Activated T-helper 1 cell treated with anti-CD3 and anti-CD28 coated beads, Interleukin-12 subunit alpha, Interleukin-12 subunit beta, Interleukin-2, Interleukin-4 antibody, amounts not matched to agents 30 ng/mL and 10 ng/mL and 1 ng/mL, durations not matched to agents 14 hours and 24 hours and 36 hours (primary cell): ENCODE measurements at places on chromosomes 5 and 9. TPM values are rescaled to one million over a fixed set of nuclear protein-coding genes. Genes with fewer than 3 reads are reported as not detected.

Gene PRLR
- not detected in 2 replicates for total RNA-seq

Gene PCDHA2
- total RNA-seq, result not detected in 2 replicates

Gene SREK1IP1
- total RNA-seq, result 29.4 and 31.7 TPM in 2 replicates

GRCh38 chr5:170752257-170753215 lies 31.0 kb upstream of the GABRP start:
- DNase-seq, result no peak
- no peak overlapping the region for H3K4me3 ChIP-seq
- H3K4me1 ChIP-seq, result no peaks in the 10 kb centered on the region
- no peaks in the 10 kb centered on the region for H3K36me3 ChIP-seq

DNA sequence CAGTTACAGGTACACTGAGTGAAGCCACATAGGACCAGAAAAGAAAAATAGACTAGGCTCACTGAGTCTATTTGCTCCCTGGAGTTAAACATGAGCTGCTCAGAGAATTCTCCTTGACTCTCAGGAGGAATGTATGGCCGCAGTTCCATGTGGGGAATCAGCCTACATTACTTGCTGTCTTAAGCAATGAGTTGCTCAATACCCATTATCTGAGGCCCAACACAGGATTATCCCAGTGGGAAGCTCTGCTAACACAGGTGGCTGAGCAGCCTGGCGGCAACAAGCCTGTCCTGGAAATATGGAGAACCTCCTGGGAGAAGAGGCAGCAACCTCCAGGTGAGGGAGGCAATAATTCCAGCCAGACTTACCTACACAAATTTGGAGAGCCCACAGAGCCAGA lies 177.5 kb upstream of the NREP start:
- H3K27me3 ChIP-seq, result no peaks in the 10 kb centered on the region
- H3K4me3 ChIP-seq, result no peak overlapping the region
- no peaks in the 10 kb centered on the region for H3K36me3 ChIP-seq
- no peaks in the 10 kb centered on the region for H3K4me1 ChIP-seq

GRCh38 chr9:14994738-14995137 lies 84.5 kb upstream of the FREM1 start:
- no peaks in the 10 kb centered on the region for H3K36me3 ChIP-seq
- H3K4me3 ChIP-seq, result no peak overlapping the region
- H3K27me3 ChIP-seq, result no peaks in the 10 kb centered on the region
- no peak overlapping the region for H3K27ac ChIP-seq
- DNase-seq, result no peak
- H3K4me1 ChIP-seq, result peaks cover 37% of the 10 kb centered on the region

DNA sequence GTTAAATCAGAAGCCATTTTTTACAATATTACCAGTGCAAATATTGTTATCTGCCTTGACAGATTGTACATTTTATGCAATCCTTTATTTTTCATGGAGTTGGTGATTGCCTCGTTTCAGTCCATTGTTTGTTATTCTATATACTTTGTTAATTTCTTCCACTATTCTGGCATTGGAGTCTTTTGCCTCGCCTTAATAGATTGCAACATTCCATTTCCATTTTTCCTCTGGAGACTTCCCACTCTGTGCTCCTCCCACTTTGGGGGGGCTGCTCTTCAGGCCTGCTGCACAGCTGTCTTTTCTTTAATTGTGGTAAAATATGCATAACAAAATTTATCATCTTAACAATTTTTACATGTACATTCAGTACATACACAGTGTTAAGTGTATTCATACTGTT lies 4.4 kb upstream of the DCAF10 start:
- H3K4me3 ChIP-seq, result no peak overlapping the region
- H3K27me3 ChIP-seq, result peaks cover 4% of the 10 kb centered on the region
- H3K36me3 ChIP-seq, result peaks cover 9% of the 10 kb centered on the region
- no peak for DNase-seq

- no peak overlapping the region for H3K4me3 ChIP-seq
- no peaks in the 10 kb centered on the region for H3K36me3 ChIP-seq
- peaks cover 3% of the 10 kb centered on the region for H3K27me3 ChIP-seq
- peaks cover 37% of the 10 kb centered on the region for H3K4me1 ChIP-seq
Measured at GRCh38 chr9:123318202-123318601, 37.8 kb upstream of the CRB2 start.

DNA sequence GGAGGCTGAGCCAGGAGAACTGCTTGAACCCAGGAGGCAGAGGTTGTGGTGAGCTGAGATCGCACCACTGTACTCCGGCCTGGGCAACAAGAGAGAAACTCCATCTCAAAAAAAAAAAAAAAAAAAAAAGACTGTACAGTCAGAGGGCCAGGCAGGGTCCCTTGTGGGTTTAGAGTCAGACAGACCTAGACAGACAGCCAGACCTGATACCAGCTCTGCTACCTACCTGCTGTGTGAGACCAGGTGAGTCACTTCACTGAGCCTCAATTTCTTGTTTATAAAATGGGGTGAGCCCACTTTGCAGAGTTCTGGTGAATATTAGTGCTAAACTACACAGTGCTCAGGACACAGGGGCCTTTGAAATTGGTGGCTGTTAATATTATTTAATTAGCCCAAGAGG lies 19.7 kb downstream of the TRIM14 start:
- peak overlapping the region; percentile 81 for H3K27ac ChIP-seq
- no peak for DNase-seq
- peak overlapping the region; percentile 55 for H3K4me3 ChIP-seq

Gene PAPPA
- total RNA-seq, result not detected in 2 replicates

Gene LRRTM2
- 0.12 TPM in 1 of 2 replicates, not detected in the other for total RNA-seq

Gene GHR
- total RNA-seq, result not detected in 2 replicates

- no peaks in the 10 kb centered on the region for H3K4me1 ChIP-seq
- no peak overlapping the region for H3K27ac ChIP-seq
- DNase-seq, result no peak
- peaks cover 30% of the 10 kb centered on the region for H3K27me3 ChIP-seq
Measured at GRCh38 chr9:91991721-91992341, 41.8 kb upstream of the ROR2 start.

- H3K27me3 ChIP-seq, result peaks cover 4% of the 10 kb centered on the region
- no peak for DNase-seq
- H3K36me3 ChIP-seq, result no peaks in the 10 kb centered on the region
- H3K4me1 ChIP-seq, result no peaks in the 10 kb centered on the region
- H3K27ac ChIP-seq, result no peak overlapping the region
Measured at GRCh38 chr5:107370396-107370968, 300.3 kb downstream of the EFNA5 start.

GRCh38 chr9:61670616-61671015 lies 480.8 kb downstream of the SPATA31A7 start:
- H3K27me3 ChIP-seq, result no peaks in the 10 kb centered on the region
- H3K4me3 ChIP-seq, result no peak overlapping the region
- H3K36me3 ChIP-seq, result no peaks in the 10 kb centered on the region
- H3K27ac ChIP-seq, result no peak overlapping the region

DNA sequence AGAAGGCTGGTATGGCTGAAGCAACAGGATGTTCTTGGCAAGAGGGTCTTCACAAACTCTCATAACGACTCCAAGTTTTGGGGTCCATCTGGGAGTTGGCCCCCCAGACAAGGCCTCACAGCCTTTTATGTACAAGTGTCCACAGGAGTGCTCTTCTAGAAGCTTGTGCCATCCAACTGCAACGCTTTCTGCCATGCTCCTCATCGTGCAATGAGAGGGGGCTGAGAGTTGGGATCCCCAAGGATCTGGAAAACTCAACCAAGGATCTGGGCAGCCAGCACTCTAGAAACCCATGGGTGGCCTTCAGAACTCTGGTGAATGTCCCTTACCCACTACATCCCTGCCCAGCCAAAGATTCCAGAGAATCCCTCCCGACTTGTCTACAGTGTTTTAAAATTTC lies 8.5 kb upstream of the AMBP start:
- H3K27ac ChIP-seq, result no peak overlapping the region
- no peak overlapping the region for H3K4me3 ChIP-seq
- no peaks in the 10 kb centered on the region for H3K27me3 ChIP-seq
- H3K4me1 ChIP-seq, result no peaks in the 10 kb centered on the region

Gene CCL28
- total RNA-seq, result 7.5 and 7.8 TPM in 2 replicates

Gene SH3TC2
- not detected in 2 replicates for total RNA-seq

DNA sequence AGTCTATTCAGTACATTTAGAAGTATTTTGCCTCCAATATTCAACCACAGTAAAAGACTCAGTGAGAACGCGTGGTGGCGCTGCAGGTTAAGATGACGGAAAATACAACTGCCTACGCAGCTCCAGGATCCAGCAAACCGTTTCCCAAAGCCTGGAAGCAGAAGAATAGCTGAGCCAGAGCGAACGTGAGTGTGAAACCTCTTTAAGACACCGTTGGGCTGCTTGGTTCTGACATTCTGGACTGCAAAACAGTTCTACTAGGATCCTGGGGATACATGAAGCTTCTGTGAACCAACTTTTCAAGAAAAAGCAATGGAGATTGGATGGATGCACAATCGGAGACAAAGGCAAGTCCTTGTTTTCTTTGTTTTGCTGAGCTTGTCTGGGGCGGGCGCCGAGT lies at the start of gene PCDHB16:
Gene PCDHB16, plus strand, starts transcription at position 140 of the 400 bp plus-strand sequence. Its CDS starts 173 bp downstream, at position 313.
- no peaks in the 10 kb centered on the region for H3K4me1 ChIP-seq
- no peak within 1 kb of the TSS for H3K27ac ChIP-seq
- no peaks in the 10 kb centered on the region for H3K27me3 ChIP-seq
- H3K36me3 ChIP-seq, result no peaks in the 10 kb centered on the region

Gene CCL27
- 0.62 TPM in 1 of 2 replicates, not detected in the other for total RNA-seq

GRCh38 chr5:135830876-135831275 lies 3.6 kb upstream of the SLC25A48 start:
- peaks cover 18% of the 10 kb centered on the region for H3K27me3 ChIP-seq
- H3K4me1 ChIP-seq, result peaks cover 5% of the 10 kb centered on the region
- no peak overlapping the region for H3K4me3 ChIP-seq

- no peak overlapping the region for H3K27ac ChIP-seq
- no peak for DNase-seq
- H3K36me3 ChIP-seq, result no peaks in the 10 kb centered on the region
- H3K4me3 ChIP-seq, result no peak overlapping the region
Measured at GRCh38 chr9:135413461-135413860, 66.1 kb upstream of the PPP1R26 start.

Gene ARSI
- not detected in 2 replicates for total RNA-seq

GRCh38 chr9:121021301-121021700 lies 28.8 kb downstream of the C5 start:
- H3K4me3 ChIP-seq, result no peak overlapping the region
- peaks cover 3% of the 10 kb centered on the region for H3K27me3 ChIP-seq
- H3K4me1 ChIP-seq, result no peaks in the 10 kb centered on the region
- H3K27ac ChIP-seq, result no peak overlapping the region
- DNase-seq, result no peak

DNA sequence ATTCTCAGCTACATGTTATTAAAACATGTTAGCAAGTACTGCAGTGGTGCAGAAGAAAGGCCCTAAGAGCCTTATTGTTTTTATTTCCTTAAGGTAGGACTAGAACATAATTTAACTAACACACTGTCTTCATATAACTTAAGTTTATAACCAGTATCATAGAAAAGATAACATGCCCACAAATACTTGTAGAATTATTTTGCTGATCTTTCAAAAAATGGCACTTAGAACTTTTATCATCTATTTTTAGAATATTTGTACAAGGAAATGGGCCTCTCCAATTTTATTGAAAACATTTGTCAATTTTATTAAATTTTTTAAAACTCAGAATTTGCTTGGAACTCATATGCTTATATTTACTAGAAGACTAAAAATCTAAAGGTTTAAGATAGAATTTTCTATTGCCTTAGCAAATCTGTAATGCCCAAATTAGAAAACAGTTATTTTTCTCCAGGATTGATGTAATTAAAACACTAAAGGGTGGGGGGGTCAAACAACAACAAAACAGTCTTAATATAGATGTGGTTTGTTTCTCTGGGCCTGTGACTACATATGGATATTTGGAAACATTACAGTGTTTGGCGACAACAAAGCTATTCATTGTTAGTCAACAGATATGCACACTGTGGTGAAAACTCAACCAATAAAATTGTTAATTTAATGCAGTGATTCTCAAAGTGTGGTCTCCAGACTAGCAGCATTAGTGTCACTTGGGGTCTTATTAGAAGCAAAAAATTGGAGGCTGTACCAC lies 360.4 kb downstream of the PDE4D start:
- no peaks in the 10 kb centered on the region for H3K4me1 ChIP-seq
- no peak for DNase-seq
- H3K36me3 ChIP-seq, result no peaks in the 10 kb centered on the region

- no peak overlapping the region for H3K27ac ChIP-seq
- H3K4me1 ChIP-seq, result no peaks in the 10 kb centered on the region
- no peaks in the 10 kb centered on the region for H3K27me3 ChIP-seq
- H3K4me3 ChIP-seq, result no peak overlapping the region
- H3K36me3 ChIP-seq, result no peaks in the 10 kb centered on the region
Measured at GRCh38 chr5:122965111-122965510, 71.4 kb downstream of the PPIC start.

Gene PTPA
- 105 and 114 TPM in 2 replicates for total RNA-seq

GRCh38 chr9:69546265-69546664 lies 125.9 kb downstream of the APBA1 start:
- no peak for DNase-seq
- no peak overlapping the region for H3K4me3 ChIP-seq
- H3K27ac ChIP-seq, result no peak overlapping the region
- H3K36me3 ChIP-seq, result no peaks in the 10 kb centered on the region
- peaks cover 7% of the 10 kb centered on the region for H3K4me1 ChIP-seq

- H3K4me1 ChIP-seq, result no peaks in the 10 kb centered on the region
- H3K27me3 ChIP-seq, result peaks cover 34% of the 10 kb centered on the region
- no peak for DNase-seq
Measured at GRCh38 chr5:144210655-144211054, 40.0 kb downstream of the KCTD16 start.

DNA sequence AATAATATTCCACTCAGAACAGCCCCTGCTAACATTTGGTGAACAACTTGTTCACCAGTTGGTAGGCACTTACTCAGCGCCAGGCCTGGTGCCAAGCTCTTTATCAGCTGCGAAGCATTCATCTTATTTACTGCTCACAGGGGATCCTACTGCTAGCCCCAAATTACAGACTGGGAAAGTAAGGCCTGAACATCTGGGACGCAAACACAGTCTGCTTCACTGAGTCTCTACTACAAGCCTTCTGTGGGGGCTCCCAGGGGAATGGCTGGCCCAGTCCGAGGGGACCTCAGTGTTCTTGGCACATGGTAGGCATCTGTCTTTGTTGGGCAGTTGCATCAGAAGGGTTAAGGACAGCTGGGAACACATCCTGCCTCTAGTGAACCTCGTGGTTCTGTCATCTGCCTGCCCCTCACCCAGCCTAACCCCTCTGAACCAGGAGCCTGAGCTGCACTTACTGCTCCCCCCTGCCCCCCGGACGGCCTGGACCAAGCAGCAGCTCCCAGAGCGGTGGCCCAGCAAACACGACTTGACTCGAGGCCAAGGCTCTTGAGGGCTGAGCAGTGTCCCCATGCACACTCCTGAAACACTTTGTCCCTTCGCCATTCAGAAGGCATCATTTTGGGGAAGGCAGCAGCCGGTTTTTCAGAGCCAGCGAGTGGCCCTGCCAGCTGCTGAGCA lies at the start of gene PHYHD1:
Gene PHYHD1, plus strand, starts transcription at position 602 of the 678 bp plus-strand sequence. CDS start 1,342 bp downstream, outside the sequence.
- DNase-seq, result no peak
- H3K36me3 ChIP-seq, result peaks cover 24% of the 10 kb centered on the region
- no peak within 1 kb of the TSS for H3K27ac ChIP-seq
